Urinary bladder (tissue), 4 donors: ENCODE measurements at places on chromosomes 3 and 15.

- DNase-seq: no peak
Observed at GRCh38 chr3:144343777-144344176, 372.2 kb downstream of the DIPK2A start.

GRCh38 chr3:129131465-129132088 is 10.0 kb upstream of the RAB43 start:
- DNase-seq: no peak

GRCh38 chr3:66452303-66453011 is 48.4 kb downstream of the LRIG1 start:
- DNase-seq: no peak

DNA sequence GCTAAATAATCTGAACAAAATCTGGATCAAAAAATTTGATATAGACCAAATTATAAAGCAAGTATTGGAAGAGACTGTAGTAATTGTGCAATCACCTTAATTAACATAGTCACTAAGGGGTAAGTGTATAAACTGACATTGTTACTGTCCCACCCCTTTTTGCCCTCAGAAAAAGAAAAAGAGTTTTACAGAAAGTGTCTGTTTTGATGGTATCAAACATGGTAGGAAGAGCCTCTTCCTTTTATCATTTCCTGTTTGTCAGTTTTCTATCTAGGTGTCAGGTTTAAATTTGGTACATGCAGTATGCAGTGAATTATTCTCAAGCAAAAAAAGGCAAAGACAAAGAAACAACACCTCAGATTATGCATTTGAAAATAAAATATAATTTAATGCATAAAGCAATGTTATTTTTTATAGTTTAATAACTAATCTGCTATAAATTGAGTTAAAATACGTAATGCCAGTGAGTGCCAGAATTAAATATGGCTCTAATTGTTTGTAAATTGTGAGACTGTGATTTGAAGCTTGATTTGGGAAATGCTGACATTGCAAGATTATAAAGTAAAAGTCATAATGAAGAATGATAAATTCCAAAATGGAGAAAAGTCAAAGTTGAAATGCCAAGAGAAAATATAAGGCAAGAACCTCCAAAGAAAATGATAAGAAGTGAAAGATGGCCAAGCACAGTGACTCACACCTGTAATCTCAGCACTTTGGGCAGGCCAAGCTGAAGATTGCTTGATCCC is 30.3 kb upstream of the CMC1 start:
- no peak for DNase-seq

GRCh38 chr15:48091522-48091921 is 29.3 kb upstream of the SLC24A5 start:
- DNase-seq: no peak

GRCh38 chr3:133269393-133269792 is 130.5 kb upstream of the BFSP2 start:
- no peak for DNase-seq

GRCh38 chr15:64961013-64961412 is 28.7 kb downstream of the SPG21 start:
- no peak for DNase-seq

DNA sequence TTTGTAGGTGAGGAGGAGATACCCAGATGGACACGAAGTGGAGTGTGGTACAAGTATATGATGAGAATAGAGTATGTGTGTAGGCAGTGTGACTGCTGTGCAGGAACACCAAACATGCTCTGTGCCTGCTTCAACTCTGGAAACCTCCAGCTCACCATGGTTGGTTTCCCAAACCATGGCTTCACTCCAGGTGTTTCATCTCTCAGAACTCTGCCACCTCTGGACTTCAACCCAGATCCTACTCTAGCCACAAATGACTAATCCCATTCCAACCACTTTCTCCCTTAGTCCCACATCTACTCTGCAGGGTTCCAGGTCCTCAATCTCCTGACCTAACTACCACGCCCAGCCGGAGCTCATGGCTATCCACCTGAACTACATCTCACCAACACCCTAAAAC is 102.1 kb downstream of the RYK start:
- DNase-seq: no peak

DNA sequence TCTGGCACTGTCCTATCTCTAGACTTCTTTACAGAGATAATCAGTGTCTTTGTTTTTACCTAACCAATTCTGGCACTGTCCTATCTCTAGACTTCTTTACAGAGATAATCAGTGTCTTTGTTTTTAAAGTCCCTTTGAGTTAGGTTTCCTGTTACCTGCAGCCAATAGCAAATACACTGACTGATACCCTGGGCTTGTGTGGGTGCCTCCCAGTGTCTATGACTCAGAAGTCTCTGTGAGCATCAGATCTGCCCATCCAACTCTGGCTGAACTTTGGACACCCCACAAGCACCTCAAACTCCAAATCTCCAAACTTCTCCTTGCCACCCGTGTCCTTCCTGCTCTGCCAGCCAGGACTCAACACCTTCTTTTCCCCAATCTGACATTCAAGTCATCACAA is 30.4 kb downstream of the SLC41A3 start:
- DNase-seq: no peak

- no peak for DNase-seq
Observed at GRCh38 chr15:58473724-58474123, 41.9 kb downstream of the LIPC start.
